GM12865 (cell line): ENCODE measurements at places on chromosomes 7 and 10.

DNA sequence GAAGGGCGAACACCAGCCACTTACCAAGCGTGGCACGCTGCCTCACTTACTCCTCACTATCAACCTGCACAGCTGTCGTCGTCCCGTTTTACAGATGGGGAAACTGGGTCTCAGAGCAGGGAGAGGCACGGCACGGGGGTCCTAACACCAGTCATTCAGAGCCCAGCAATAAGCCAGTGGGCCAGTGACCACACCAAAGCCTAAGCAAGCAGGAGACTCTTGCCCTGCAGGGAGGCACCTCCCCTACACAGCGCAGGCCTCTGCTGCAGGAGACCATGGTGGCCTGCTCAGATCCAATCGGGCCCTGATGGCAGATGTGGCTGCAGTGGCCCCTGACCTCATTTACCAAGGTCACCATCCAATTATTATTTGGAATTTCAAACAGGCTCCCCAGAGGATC lies 4.8 kb downstream of the SLIT1 start:
- DNase-seq, result no peak

GRCh38 chr7:4774658-4775249 lies 669 bp upstream of the AP5Z1 start:
- DNase-seq, result no peak

- no peak for DNase-seq
Observed at GRCh38 chr10:6247041-6247712, 44.4 kb downstream of the PFKFB3 start.

GRCh38 chr10:59337201-59337652 lies 25.1 kb downstream of the FAM13C start:
- peak; percentile 2 for DNase-seq

DNA sequence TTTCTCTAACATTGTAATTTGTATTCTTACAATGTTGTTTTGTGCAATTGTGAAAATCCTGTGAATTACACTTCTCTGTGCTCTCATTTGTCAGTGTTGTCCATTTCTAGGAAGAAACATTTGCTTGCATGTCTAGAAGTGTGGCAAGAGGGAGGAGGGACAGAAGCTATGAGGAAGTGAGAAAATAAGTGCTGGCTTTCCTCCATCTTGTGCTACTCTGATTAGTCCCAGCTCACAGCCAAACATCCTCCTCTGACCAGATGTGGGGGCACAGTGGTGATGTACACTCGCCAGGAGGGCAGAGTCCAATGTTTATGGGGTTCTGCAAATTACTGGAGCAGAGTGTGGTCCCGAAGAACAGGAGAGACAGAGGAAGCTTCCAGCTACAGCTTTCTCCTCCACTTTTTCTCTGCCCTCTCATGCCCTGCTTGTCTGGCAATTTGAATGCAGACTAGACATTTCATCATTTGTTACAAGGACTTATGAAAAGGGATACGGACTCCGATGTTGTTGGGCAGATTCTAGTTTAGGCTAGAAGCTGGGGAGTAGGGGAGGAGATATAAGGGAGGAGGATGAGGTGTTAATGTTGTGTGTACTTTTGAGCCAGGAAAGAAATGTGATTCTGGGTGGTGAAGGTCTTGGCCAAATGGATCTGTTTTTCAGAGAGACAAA lies 131.0 kb upstream of the C1GALT1 start:
- DNase-seq, result peak; percentile 34

GRCh38 chr7:104908636-104909035 lies 105.4 kb upstream of the KMT2E start:
- no peak for DNase-seq

GRCh38 chr10:84264611-84265141 lies 19.8 kb downstream of the RGR start:
- DNase-seq, result peak; percentile 67

GRCh38 chr10:78436706-78437406 lies 403.2 kb downstream of the RPS24 start:
- no peak for DNase-seq

DNA sequence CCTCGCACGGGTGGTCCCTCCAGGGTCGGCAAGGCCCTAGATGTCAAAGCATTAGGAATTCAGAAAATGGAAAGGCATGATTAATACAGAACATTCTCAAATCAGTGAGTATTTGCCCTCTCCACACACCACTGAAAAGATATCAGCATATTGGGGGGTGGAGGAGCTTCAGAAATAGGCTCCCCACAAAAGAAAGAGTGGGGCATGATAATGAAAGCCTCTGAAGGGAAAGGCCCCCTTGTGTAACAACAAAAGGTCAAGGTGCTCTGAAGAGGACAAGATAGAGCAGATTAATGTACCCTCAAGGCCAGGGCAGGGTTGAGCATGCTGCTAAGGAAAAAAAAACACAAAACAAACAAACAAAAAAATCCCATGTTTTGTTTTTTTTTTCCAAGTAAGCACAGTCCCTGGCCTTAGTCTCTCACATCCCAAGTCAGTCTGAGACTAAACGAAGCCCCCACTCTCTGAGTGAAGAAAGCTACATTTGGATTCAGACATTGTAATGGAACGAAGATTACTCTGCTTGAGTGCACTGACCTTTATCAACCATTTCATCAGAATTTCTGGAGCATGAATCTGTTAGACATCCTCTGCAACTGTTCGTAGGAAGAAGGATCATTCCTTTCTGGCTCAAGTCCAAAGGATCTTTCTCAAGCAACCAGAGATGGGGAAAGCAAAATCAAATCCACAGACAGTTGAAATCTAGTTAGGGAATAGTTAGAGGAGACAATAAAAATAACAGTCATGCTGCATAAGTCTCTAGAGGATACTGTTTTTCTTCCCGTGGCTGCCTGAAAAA lies 27.4 kb upstream of the DGKI start:
- no peak for DNase-seq

DNA sequence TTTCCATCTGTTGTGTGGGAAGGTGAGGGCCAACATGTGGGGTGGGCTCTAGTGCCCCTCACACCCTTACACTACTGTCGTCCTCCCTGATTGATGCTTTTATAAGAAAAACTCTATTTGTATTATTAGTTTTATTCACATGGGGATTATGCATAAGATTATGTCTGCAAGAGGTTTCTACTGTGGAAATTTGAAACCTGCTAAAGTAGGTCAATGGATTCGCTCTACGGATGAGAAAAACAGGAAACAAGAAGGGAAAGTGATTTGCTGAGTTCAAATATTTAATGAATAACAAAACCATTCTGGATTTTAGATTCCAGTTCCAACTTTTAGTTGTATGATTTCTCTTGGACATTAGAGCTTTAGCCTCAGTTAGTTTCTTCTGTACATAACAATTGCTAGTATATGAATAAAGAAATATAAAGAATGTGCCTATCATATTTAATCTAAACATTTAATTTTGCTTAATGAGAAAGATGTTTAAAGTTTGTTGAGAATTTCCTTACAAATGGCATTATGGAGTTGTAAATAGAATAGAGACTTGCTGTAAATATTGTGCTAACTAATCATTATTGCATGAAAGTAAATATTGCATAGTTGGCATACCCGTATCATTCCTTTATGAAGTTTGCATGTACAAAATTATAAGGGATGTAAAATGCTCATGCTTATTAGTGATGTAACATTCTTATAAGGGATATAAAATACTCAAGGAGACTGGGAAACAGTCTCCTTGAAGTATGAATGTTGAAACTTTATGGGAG lies 193.8 kb downstream of the THSD7A start:
- no peak for DNase-seq

- DNase-seq, result no peak
Observed at GRCh38 chr7:107228291-107228690, 59.5 kb downstream of the HBP1 start.

- no peak for DNase-seq
Observed at GRCh38 chr7:412313-412710, 107.3 kb downstream of the PDGFA start.

DNA sequence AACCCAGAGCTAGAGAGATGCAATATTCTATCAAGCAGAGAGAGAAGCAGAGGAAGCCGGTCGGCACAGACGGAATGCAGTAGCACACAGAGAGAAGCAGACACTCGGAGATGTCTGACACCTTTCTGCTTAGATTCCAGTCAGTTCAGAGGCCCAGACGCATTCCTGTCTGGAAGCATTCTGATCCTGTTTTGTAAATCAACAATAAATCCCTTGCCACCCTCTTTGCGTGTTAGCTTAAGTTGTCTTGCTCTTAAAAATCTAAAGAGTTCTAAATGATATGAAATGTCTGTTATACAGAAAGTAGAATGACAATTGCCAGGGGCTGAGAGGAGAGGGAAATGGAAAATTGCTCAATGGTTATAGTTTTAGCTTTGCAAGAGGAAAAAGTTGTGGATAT lies 27.4 kb upstream of the ATRNL1 start:
- DNase-seq, result no peak

- DNase-seq, result no peak
Observed at GRCh38 chr7:53431901-53432300, 396.5 kb downstream of the POM121L12 start.

DNA sequence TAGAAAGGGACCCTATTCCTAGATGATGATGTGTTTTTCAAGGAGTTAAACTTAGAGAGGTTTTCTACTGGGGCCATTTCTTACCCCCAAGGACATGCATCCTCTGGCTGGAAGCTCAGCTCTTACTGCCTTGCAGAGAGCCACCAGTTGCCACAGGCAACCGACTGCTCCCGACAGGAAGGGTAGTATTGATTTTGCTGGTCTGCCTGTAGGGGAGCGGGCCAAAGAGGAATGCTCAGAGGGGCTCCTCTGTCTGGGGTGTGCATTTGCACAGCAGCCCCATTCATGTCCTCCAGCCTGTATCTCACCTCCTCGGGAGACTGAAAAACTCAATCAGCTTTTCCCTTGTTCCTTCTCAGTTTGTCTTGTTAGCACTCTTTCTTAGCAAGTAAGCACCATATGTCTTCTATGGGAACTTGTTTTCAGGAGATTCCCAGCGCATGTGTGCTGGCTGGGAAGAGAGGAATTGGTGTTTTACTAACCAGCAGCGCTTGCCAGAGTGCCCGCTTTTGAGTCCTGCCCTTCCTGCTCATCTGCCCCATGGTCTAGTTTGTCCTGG lies 739.0 kb upstream of the GALNT17 start:
- DNase-seq, result no peak

DNA sequence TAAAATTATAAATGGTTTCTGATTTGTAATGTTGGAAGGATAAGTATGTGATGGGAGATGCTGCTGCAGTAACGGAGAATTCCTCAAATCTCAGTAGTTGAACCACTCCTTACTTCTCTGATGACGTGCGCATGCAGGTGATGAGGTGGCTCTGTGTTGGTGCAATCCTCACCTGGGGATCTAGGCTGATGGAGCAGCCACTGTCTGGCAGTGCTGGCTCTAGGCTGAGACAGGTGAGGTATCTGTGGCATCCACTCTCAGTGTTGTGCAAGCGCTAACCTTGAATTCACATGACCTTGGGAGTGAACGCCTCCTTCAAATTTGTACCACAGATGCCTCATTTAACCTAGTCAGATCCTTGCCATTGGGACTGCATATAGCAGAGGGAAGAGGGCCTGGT lies 35.0 kb downstream of the LHFPL3 start:
- no peak for DNase-seq

GRCh38 chr10:30637881-30638467 lies 8.4 kb upstream of the LYZL2 start:
- no peak for DNase-seq

- DNase-seq, result no peak
Observed at GRCh38 chr10:71590781-71591350, 128.7 kb downstream of the C10orf105 start.

DNA sequence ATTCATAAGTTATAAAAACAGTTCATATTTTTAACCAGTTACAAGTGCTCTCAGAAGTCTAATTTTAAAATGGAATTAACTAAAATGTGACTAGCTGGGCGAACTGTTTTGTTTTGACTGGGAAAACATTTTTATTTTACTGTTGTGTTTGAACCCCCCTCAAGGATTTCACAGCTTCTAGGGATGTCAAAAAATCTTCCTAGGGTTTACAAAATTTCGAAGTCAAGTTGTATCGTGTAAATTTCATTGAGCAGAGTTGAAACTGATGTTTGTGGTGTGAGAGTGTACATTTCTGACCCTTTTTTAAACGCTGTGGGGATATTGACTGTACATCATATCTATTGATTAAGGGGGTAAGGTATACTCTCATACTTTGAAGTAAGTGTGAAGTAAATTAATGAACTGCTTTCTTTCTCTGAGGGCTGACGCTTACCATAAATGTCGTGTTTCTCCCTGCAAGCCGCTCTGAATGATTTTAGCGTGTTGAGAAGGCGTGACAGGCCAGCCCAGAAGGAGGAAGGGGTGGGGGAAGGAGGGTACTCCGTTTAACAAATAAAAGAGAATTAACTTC lies 1.8 kb upstream of the SP8 start:
- no peak for DNase-seq

DNA sequence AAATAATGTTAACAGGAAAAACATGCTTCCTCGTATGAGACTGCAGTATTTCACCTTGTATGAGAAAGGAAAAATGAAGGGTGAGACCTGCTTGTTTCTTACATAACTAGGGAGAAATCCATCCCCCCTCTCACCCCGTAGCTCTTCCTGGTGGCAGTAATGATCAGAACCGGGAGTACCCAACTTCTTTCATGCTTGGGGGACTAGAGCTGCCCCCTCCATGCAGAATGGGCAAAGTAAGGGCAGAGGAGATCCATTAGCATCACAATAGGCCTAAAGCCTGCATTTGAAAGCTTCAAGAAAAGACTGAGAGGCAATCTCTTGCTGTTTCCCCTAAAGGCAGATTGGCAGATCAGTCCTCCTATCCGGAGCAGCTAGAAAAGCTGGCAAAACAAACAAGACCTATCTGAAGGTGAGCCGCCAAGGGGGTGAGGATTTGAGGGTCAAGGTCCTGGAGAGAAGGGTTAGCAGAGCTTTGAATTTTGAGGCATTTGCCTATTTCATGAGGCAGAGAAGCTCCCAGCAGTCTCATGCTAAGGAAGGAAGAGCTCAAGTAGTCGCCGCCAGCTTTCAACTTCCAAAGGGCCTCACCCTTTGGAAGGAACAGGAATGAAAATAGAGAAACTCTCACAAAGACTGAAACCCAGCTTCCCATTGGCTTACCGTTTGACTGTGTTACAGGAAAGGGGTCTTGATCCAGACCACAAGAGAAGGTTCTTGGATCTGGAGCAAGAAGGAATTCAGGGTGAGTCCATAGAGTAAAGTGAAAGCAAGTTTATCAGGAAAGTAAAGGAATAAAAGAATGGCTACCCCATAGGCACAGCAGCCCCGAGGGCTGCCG lies 36.2 kb downstream of the BAG3 start:
- DNase-seq, result no peak

- DNase-seq, result no peak
Observed at GRCh38 chr7:112407261-112407660, 43.0 kb upstream of the IFRD1 start.

DNA sequence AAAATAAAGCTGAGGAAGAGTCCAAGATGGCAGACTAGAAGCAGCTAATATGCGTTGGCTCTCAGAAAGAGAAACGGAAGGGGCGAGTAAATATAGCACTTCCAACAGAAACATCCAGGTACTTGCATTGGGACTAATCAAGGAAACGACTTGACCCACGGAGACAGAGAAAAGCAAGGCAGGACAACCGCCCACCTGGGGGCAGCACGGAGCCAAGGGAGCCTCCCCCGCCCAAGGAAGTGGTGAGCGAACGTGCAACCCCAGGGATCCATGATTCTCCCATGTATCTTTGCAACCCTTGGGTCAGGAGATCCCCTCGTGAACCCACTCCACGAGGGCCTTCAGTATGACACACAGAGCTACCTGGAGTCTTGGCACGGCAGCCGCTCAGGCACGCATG lies 45.4 kb upstream of the GRM3 start:
- DNase-seq, result peak; percentile 38
